NCI-H1930 (cell line): ENCODE measurements at places on chromosomes 12 and 14.

- no peak for DNase-seq
These were observed 38.1 kb downstream of the PZP start for GRCh38 chr12:9169979-9170634.

DNA sequence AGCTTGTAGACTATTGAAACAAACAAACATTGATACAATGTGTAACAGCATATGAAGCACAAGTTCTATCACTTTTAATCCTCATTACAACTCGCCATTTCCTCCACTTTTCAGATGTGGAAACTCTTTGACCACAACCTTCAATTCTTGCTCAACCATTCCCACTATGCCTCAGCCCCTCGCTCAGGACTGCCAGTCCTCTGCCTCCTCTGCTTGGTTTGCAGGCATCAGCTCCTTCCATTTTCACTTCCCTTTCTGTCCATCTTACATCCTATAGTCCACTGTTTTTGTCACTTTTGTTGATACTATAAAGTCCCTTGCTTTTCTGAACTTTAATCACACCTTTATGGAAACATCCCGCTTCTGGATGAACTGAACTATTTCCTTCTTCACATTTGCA, 28.2 kb upstream of the CD27 start:
- DNase-seq: no peak

GRCh38 chr12:130717752-130718151, 1.7 kb upstream of the RIMBP2 start:
- no peak for DNase-seq

- no peak for DNase-seq
These were observed 60.5 kb downstream of the AMN start for GRCh38 chr14:102982852-102983470.

GRCh38 chr14:75979648-75980565, 1.9 kb downstream of the TGFB3 start:
- no peak for DNase-seq
